ENCODE measurements at places on chromosomes 1 and 21. TPM values are rescaled to one million over a fixed set of nuclear protein-coding genes. Genes with fewer than 3 reads are reported as not detected.

DNA sequence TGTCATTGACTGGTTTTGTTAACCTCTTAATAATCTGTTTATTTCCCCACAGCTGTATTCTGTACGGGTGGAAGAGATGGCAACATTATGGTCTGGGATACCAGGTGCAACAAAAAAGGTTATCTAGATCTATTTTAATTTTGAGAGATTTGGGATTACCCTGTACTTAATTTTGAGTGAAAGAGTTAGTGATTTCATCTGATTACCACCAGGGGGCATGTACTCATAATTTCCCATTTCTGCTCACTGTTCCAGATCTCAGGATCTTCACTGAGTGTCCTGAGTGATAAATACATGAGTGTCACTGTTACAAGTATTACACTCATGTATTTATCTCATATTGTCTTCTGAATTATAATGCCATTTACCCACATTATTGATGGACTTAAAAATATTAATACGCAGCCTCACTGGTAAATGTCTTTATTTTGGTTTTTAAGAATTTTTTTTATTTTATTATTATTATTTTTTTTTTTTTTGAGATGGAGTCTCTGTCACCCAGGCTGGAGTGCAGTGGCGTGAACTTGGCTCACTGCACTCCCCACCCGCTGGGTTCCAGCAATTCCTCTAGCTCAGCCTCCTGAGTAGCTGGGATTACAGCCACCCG lies 27.4 kb downstream of the DTL start:
- DNase-seq = no peak

GRCh38 chr1:3981746-3982505 lies 81.9 kb upstream of the C1orf174 start:
- DNase-seq = no peak

GRCh38 chr1:16085522-16085921 lies 12.1 kb upstream of the FAM131C start:
- DNase-seq = no peak

DNA sequence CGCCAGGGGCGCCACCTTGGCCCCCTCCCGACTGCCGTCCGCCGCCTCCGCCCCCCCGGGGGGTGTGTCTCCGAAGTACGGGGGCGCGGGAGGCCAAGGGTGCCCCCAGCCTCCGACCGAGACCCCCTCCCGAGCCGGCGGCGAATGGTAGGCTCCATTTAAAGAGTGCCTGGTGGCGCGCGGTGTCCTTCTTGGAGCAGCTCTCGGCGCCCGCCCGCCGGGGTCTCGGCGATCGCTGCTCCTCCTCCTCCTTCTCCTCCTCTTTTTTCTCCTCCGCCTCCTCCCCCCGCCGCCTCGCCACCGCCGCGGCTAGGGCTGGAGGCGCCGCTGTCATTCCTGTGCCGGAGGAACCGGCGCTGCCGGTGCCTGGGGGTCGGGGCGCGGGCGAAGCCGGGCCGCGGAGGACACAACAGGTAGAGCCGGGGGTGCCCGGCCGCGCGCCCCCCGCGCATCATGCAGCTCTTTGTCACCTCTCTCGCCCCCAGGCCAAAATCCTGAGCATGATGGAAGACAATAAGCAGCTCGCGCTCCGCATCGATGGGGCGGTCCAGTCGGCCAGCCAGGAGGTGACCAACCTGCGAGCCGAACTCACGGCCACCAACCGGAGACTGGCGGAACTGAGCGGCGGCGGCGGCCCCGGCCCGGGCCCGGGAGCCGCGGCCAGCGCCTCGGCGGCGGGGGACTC lies at the start of gene KAZN:
TSS of gene KAZN (plus strand) at position 188 of the 685 bp plus-strand sequence.
- no peak for DNase-seq

- DNase-seq = no peak
Observed at GRCh38 chr1:163807331-163808049, 485.7 kb downstream of the NUF2 start.

- no peak for DNase-seq
Observed at GRCh38 chr1:15936025-15936424, 39.9 kb downstream of the ZBTB17 start.

DNA sequence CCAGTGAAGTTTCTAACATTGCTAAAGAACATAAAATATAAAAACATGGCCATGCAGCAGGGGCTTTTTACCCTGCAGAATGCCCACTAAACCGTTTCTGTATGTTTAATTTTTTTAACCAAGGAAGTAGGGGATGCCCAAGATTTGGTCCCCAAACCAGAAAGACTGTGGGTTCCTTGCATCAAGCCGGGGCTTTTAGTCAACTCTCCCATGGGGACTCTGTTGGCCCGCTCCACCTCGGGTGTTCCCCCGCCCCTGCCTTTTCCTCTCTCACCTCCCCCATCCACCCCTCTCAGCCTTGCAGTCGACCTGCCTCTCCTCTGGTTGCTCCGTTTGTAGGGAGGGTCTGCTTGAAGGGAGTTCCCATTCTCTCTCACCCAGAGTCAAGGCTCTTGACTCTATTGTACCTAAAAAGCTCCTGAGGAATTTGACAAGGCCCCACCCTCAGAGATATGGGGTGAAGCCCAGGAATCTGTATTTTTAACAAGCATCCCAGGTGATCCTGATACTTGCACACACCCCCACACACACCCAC lies 117.5 kb downstream of the TOMM20 start:
- DNase-seq = no peak

- no peak for DNase-seq
Observed at GRCh38 chr1:212922016-212922415, 28.3 kb upstream of the VASH2 start.

- DNase-seq = no peak
Observed at GRCh38 chr1:66945316-66945715, 20.5 kb downstream of the MIER1 start.

DNA sequence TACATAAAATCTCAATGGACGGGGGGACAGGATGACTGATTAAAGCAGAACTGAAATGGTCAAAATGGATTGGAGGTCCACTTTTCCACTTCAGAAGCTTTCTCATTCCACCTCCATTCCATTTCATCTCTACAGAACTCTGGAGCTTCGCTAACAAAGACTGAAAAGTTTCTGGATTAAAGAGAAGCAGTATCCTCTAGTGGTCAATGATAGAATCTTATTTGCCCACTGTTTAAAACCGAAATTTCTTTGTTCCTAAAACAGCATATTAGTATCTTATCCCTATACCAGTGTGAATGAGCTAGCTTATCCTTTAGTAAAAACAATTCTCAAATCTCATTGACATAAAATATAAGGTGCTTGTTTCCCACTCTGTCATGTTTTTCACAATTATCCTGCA lies 890.6 kb downstream of the KCNT2 start:
- no peak for DNase-seq

DNA sequence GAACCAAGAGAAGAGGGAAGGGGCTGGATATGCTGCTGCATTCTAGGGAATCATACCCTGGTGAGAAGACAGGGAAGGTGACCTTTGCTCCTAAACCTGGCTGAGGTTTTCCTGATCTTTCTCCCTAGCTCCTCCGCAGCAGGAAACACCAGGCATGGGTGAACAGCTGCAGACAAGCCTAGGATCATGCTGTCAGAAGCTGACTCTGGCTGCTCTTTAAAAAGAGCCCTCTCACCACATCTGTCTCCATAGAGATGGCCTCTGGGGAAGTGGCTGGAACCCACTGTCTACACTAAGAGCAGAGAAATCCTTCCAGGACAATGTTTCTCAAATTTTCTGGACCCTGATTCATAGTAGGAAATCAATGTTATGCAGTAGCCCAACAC lies 57.6 kb downstream of the CD34 start:
- no peak for DNase-seq

DNA sequence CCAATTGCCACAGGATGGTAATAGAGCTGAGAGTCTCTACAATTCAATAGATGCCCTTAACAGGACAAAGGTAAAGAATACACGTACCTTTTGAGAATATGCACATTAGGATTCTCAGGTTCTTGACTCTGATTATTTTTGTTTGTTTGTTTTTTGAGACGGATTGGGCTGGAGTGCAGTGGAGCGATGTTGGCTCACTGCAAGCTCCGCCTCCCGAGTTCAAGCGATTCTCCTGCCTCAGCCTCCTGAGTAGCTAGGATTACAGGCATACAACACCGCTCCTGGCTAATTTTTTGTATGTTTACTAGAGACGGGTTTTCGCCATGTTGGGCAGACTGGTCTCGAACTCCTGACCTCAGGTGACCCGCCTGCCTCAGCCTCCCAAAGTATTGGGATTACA lies 48.4 kb downstream of the TIAM1 start:
- DNase-seq = no peak

GRCh38 chr1:237093691-237094090 lies 51.7 kb downstream of the RYR2 start:
- DNase-seq = no peak

- no peak for DNase-seq
Observed at GRCh38 chr1:91523482-91523881, 22.8 kb downstream of the CDC7 start.

GRCh38 chr1:209838537-209838936 lies 10.8 kb downstream of the UTP25 start:
- DNase-seq = no peak

DNA sequence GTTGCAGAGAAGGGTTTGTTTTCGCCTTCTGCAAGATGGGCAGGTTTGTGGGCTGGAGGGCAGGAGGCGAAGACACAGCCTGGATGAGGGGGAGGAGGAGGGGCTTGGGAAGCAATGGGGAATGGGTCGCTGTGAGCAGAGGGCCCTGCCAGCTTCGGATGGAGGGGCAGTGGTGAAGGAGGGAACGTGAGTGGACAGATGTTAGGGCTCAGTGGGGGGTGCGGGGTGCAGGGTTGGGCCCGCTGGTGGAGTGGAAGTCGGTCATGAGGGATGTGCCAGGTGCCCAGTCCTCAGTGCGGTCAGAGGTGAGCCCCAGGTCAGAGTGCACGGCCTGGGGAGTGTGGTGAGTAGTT lies 55.5 kb upstream of the ABCG1 start:
- no peak for DNase-seq

GRCh38 chr1:184480736-184481135 lies 93.9 kb downstream of the C1orf21 start:
- no peak for DNase-seq

DNA sequence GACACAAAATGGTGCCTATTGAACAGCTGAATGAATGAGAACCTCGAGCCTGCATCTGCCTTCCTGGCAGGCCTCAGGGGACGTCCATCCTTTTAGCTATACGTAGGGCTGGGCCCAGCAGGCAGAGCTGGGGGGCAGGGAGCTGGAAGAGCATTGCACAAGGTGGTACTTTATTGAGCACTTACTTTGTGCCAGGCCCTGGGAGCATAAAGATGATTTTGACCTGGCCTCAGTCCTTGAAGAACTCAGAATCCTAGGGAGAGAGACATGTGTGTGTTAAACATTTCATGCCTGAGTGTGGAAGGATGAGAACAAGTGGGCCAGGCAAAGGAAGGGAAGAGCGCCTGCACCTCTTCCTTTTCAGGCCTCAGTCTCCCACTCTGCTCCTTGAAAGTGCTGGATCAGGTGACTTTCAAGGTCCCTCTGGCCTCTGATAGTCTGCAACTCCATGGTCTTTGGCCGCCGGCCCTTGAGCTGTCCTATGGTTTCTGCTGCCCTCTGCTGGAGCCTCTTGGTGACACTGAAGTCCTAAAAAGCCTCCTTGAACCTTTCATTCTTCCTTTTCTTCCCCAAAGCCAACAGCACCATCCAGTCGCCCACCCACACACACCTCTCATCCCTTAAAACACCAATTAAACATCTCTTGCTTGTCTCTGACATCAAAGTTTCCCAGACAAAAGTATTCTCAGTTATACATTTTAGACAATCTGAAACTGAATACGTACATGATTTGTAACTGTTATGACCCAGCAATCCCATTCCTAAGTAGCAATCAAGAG lies 3.5 kb upstream of the PEAR1 start:
- peak; percentile 21 for DNase-seq

DNA sequence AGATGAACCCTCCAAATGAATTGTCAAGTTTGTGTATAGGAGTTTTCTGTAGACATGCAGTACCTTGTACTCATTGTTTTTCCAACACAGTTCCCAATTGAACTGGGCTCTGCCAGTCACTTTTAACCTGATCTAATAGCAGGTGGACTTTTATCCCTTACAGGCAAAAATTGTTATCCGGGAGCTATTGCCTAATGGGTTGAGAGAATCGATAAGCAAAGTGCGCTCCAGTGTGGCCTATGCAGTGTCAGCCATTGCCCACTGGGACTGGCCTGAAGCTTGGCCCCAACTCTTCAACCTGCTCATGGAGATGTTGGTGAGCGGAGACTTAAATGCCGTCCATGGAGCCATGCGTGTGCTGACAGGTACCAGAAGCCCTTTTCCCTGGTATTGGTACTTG lies 19.3 kb downstream of the IPO9 start:
- no peak for DNase-seq

GRCh38 chr1:31781756-31782371 lies 17.7 kb upstream of the ADGRB2 start:
- no peak for DNase-seq

- no peak for DNase-seq
Observed at GRCh38 chr21:38848187-38848609, 42.5 kb downstream of the ETS2 start.

DNA sequence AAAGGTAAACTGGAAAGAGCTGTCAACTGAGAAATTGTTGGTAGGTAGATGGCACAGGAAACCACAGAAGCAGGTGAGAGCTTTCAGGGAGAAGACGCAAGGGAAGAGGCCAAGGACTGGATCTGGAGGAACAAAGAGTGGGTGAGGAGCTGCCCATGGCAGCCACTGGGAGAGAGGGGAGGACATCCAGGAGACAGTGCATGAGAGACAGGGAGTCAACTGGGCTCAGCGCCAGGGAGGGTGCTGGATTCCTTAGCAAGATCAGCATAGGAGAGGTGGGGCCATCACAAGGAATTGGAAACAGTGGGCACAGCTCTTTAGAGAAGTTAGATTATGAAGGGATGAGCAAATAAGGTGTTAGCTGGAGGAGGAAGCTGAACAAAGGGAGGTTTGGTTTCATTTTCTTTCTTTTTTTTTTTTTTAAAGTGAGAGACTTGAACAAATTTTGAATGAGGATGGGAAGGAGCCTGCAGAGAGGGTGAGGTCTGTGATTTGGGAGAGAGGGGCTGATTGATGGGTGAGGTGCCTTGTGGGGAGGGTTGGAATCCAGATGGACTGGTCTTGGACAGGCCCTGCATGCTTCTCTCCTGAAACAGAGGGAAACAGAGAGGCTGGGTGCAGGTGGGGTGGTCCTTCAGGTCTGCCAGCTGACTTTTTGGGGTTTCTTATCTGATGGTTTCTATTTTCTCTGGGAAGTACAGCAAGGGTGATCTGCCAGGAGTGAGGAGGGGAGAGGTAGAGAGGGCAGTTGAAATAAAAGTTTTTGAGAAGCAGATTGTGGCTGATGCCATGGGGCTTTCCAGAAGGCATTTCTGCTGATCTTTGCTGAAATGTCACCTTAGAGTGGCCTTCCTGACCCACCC lies 5.4 kb downstream of the CYP4B1 start:
- no peak for DNase-seq

GRCh38 chr1:93699049-93699384 lies 17.4 kb upstream of the BCAR3 start:
- DNase-seq = no peak

- no peak for DNase-seq
Observed at GRCh38 chr21:37088186-37088735, 15.2 kb downstream of the TTC3 start.

The CLCA1 gene
- 0.14 TPM for total RNA-seq

The GBP7 gene
- total RNA-seq = 0.05 TPM

The ST6GALNAC3 gene
- 1.8 TPM for total RNA-seq

The CELA2A gene
- total RNA-seq = 0.14 TPM

The MCL1 gene
- total RNA-seq = 129 TPM

The SERBP1 gene
- 246 TPM for total RNA-seq

The KCNJ9 gene
- 0.05 TPM for total RNA-seq

The FMO2 gene
- 0.61 TPM for total RNA-seq

The S100A2 gene
- 9.8 TPM for total RNA-seq

The TP73 gene
- total RNA-seq = 2.6 TPM

The ATF3 gene
- total RNA-seq = 4.4 TPM

The LRRC38 gene
- total RNA-seq = 0.19 TPM

The TNNT2 gene
- total RNA-seq = 3.1 TPM

Measured in thymus (tissue), 14 donors.